ENCODE measurements at places on chromosomes 1 and 21.

DNA sequence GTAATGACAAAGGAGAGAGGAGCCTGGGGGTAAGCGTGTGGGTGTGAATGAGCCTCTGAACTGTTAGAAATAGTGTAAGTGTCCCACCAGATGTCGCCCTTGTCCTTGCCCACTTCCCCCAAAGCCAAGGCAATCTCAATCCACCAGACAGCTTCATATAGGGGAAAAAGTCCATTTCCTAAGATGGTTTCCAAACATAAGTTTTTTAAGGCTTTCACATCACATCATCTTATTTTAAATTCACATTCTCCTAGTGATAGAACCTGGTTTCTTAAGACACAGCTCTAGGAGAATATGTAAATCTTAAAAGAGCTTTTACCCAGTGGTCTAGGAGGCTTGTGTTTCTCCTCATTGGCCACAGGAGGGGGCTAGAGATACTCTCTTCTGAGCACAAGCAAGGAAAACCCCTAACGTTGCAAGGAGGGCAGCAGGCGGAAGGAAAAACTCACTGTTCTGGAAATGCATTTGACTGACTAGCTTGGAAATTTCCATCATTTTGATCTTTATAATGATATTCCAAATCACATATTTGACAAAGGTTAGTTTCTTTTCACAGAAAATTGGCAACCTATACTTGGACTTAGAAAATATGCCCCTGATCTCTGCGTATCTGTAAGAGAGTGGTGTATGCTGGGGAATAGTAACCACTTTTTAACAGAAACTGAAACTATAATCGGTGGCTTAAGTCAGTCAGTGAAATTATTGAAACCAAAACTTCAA is 51.9 kb upstream of the LPAR3 start:
- peak; percentile 96 for DNase-seq

GRCh38 chr1:121443001-121443540 is 258.3 kb downstream of the SRGAP2C start:
- no peak for DNase-seq

GRCh38 chr1:41236781-41237180 is 5.3 kb downstream of the SCMH1 start:
- no peak for DNase-seq

- no peak for DNase-seq
Measured at GRCh38 chr1:230142608-230143210, 75.7 kb downstream of the GALNT2 start.

GRCh38 chr1:202305168-202305567 is 36.6 kb downstream of the UBE2T start:
- no peak for DNase-seq

GRCh38 chr1:2033165-2033564 is 14.0 kb downstream of the GABRD start:
- DNase-seq, result no peak

- DNase-seq, result no peak
Measured at GRCh38 chr1:205965036-205965884, 22.0 kb upstream of the SLC26A9 start.

- peak; percentile 100 for DNase-seq
Measured at GRCh38 chr1:201714542-201715329, 114.2 kb upstream of the IPO9 start.

DNA sequence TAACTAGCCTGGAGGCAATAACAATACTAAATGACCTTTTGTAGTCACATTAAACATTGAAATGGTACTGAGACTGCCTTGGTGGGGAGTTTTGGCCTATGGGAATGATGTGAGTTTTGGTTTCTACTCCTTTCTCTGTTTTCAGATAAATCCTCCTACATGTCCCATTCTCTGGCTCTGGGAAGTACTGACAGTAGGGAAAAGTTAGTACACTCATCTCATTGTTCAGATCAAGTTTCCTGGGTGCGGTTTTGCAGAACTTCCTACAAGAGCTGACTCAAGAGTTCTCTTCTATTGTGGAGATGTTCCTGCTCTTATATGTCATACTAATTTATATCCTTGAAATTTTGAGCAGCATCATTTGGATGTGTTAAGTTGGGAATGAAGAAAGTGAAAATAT is 74.2 kb upstream of the MACF1 start:
- DNase-seq, result peak; percentile 91

DNA sequence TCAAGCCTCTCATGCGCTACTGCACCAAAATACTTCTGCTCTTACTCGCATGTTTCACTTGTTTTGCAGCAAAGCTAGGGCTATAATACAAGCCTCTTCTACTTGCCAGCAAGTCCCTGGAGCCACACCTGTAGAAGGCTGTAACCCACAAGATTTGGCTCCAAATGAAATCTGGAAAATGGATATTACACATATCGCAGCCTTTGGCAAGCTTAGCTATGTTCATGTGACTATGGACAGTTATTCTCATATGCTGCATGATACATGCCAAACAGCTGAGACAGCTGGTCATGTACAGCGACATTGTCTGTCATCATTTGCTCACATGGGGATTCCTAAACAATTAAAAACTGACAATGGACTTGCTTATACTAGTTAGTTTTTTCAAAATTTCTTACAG is 270.3 kb downstream of the COL11A1 start:
- DNase-seq, result no peak

DNA sequence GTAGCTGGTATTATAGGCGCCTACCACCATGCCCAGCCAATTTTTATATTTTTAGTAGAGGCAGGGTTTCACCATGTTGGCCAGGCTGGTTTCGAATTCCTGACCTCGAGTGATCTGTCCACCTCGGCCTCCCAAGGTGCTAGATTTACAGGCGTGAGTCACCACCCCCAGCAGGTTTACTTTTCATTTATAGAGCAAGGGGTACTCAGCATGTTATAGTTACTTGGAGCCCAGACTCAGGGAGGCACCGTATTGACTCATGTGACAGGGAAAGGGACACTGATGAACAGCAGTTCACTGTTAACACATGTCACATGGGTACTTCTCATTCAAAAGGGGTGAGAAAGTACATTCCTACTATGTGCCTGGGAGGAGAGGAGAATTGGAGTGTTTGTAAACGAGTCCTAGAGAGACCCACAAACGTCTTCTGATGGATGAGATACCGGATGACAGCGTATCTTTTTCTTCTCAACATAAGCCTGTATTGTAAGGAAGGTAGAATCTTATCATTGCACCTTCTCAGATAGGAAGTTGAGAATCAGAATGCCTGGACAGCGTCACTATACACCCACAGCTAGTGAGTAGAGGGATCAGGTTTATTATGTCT is 510.0 kb downstream of the USP25 start:
- no peak for DNase-seq

DNA sequence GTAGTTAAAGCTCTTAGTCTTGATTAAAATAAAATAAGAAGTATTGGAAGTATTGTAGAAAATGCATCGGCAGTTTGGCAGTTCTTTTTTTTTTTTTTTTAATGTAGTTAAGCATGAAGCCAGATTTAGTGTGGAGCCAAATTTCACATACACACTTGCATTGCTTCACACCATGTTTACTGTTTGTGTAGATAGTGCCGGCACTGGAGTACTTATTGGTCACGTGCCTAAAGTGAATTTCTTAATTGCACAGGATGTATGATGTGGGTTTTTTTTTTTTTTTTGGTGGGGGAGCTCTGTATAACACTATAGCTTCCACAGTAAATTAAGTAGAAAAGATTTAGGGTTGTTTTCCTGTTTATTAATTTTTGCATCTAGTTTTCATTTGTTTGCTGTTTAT is 21.2 kb upstream of the TMEM61 start:
- DNase-seq, result peak; percentile 62

DNA sequence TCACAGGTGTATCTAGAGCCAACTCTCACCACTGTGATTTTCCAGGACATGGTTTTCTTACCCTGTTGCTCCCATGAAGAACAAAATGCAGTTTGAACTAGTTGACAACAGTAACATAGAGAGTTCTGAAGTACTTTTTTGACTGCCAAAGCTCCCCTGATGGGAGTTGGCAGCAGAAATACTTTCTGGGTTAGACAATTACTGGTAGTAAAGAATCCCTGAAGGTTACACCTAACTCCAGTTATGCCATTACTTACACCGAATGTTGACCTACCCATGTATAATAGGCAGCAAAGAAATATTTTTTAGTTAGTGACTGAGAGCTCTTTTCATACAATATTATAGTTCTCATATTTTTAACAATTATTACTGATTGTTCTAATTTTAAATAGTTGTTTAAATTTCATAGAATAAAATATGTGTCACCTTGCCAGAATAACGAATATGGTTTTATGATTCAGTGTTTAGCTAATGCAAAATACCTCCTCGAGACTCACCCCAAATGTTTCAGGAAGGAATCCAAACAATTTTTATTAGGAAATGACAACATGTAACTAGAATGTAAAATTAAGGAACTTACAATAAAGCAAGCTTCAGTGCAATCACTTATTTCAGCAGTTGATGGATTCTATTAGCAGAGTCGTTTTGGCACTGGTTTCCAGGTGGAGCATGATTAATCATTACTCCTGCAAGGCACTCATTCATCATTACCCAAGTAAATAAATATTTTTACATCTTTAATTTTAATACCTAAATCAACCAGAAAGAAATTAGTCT is 237.6 kb downstream of the MRPL39 start:
- DNase-seq, result peak; percentile 47

- DNase-seq, result no peak
Measured at GRCh38 chr1:96804648-96805047, 83.1 kb downstream of the PTBP2 start.

- DNase-seq, result no peak
Measured at GRCh38 chr1:18322368-18323032, 158.2 kb upstream of the KLHDC7A start.

GRCh38 chr1:197519741-197520334 is 251.8 kb downstream of the CRB1 start:
- DNase-seq, result peak; percentile 44

- DNase-seq, result no peak
Measured at GRCh38 chr21:25580912-25581260, 26.4 kb downstream of the MRPL39 start.

GRCh38 chr1:183276386-183277080 is 90.5 kb downstream of the LAMC2 start:
- no peak for DNase-seq

DNA sequence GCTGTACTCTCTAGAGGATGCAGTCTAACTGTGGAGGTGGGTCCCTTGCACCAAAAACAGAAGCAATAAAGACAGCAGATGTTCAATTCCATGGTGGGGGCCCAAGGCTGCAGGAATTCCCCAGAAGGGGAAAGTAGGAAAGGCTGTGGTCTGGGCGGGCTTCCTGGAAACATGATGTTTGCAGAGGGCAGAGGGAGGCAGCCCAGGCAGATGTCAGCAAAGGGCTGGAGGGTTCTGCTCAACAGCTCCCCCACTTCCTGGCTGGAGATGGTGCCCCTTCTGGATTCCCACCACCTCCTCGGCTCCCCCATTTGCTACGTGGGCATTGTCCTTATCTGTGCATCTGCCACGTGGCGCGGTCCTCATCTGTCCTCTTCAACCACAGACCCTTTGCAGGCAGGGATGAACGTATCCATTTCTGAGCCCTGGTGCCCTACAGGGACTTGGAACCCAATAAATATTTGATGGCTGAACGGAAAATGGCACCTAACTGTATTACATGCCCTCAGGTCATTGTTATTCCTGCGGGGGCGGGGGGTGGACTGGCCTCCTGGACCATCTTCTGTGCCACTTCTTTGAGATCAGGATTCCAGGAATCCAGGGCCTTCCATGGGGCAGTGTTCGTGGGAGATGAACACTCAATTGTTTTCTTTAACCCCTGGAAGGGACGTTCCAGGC is 8.4 kb upstream of the GUCA2B start:
- DNase-seq, result no peak

Measured in cardiac fibroblast (primary cell).